ENCODE measurements at places on chromosomes 16 and 17.

DNA sequence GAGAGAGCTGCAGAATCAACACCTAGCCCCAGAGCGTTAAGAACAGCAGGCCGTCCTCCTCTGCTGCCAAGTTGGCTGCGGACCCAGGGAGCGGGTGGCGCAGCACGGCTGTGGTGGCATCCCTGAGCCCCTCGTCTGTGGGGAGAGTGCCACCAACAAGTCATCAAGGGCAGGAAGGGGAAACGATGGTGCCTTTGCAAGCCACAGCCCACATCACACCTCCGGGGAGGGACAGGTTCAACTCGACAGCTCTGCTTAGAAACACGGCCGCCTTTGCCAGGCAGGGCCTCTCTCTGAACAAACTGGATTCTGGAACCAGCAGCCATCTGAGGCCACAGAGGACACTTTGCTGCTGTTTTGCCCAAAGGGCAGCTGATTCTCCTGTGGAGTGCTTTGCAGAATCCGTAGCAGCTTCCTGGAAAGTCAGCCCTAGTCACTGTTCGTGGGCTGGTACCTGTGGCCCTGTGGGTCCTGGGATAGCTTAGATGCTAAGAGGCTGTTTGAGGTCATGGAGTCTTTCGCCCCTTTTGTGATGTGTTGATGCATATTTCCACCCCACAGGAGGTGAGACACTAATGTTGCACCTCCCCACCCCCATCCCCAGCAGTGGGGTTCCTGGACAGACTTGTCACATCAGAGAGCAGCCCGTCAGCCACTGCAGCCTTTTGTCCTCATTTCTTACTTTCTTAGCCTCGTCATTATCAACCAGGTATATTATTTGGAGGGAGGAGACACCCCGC lies 270.6 kb downstream of the CPPED1 start:
- DNase-seq: no peak

GRCh38 chr17:6749519-6749918 lies 6.3 kb upstream of the XAF1 start:
- no peak for DNase-seq

- no peak for DNase-seq
These were observed 4.1 kb downstream of the MRPS7 start for GRCh38 chr17:75265614-75266315.

- DNase-seq: peak; percentile 29
These were observed 592 bp downstream of the ALDOA start for GRCh38 chr16:30065943-30066760.

DNA sequence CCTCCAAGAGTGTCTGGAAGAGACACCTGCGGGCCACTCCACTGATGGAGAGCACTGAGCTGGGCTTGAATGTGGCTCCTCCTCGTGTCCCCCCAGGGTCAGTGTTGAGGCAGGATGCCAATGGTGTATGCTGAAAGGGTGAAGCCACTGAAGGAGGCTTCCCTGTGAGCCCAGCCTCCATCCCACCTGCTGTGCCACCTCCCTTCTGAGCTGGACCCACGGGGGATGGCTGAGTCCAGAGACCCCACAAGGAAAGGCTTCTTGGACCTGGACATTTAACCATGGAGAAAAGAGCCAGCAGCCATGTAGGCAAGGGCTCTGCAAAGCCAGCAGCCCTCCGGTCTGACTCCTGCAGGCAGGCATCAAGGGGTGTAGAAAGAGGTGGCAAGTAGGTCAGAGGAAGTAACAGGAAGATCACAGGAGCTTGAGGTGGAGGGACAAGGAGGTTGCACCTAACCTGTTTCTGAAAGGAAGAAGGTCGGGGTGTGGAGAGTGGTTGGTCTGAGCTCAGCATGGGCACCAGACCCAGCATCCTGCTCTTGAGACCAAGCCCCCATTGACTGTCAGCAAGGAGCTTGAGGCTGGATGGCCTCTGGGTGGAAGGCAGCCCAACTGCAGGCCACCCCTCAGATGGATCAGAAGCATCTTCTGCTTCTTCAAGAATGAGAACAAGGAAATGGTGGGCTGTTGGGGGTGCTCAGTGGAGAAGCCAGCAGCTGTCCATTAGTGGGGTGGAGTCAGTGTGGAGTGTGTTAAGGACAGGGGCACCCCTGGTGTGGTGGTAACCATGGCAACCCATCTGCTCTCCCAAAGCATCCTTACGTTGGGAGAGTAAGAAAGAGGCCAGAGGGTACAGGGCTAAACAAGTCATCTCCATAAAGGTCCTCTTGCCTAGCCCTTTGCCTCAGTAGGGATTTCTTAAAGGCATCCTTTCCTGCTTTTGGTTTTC lies 80.7 kb downstream of the PLD6 start:
- DNase-seq: no peak

DNA sequence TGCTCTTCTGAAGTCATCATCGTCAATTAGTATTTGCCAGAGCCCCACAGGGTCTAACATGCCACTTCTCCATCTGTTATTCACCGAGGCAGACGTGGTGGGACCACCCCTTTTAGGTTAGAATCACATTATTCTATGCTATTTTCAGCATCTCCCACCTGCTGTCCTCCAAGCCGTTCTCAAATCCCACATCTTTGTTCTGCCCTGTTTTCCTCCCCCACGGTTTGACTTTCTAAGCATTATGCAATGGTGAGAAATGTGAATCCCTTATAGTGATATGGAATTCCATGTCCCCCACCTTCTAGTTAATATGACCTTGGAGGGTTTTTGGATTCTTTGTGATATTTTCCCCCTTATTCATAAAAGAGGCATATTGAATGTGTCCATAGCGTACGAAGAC lies 634.1 kb upstream of the RBFOX1 start:
- DNase-seq: no peak

- no peak for DNase-seq
These were observed 22.8 kb downstream of the ITGB3 start for GRCh38 chr17:47276444-47276843.

- DNase-seq: no peak
These were observed 19.7 kb downstream of the NXPH3 start for GRCh38 chr17:49595328-49595727.

GRCh38 chr16:27310576-27311447 lies 3.0 kb upstream of the IL4R start:
- no peak for DNase-seq

GRCh38 chr17:72244956-72245355 lies 124.1 kb downstream of the SOX9 start:
- no peak for DNase-seq

- DNase-seq: peak; percentile 9
These were observed at the start of gene C17orf113 for GRCh38 chr17:42050393-42051012. TSS of gene C17orf113 (minus strand) at chr17:42050601. CDS start at chr17:42043376, 7,225 bp downstream.

DNA sequence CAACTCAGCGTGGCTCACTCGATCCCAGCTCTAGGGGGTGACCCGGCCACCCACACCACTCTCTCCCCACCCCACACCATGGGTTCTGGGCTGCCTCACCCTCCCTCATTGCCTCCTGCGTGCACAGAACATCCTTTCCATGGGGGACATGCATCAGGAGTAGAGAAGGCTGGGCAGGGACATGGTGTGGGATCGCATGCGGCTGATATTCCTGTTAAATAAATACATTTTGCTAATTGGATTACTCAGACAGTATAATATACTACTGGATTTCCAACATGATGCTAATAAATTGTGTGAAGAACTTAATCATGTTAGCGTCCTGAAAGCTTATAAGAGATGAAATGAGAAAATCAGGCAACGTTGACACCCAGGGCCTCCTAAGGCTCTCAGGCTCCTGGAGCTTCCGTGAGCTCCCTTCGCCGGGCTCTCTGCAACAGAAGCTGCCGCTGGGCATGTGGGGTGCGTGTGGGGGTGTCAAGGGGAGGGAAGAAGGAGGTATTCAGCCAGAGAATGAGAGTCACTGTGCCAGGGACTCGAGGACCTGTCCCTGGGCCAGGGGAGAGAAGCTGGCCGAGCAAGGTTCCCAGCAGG lies 173.1 kb upstream of the TNRC6C start:
- DNase-seq: no peak

DNA sequence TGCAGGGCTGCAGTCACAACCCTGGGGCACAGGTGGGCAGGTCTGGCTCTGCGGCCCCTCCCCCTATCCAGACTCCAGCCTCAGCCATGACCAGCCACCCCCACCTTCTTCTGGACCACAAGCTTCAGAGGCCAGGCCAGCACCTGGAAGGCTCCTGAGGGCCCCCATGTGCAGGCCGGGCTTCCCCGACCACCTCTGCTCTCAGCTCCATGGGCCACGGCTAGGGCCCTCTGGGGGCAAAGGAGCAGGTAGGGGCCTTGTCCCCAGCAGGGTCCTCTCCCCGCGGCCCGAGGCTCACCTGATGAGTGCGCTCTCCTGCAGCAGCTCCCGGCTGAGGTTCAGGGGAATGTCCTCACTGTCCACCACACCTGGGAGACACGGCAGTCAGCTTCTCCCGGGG lies 16.9 kb downstream of the DNASE1 start:
- DNase-seq: no peak

DNA sequence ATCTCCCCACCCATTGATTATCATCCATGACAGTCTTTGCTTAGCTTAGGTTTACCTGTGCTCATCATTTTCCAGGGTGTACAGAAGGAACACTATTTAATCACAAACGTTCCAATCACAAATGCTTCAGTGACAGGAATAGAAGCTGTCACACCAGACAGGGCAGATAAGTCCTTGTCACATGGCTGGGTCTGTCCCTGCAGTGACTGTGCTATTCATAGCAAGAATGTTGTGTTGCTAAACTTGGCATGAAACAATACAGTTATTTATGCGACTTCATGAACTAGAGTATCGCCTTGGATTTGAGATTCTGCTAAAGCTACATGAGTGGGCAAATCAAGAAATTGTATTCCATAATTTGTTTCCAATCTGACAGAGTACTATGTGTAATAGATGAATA lies 108.4 kb downstream of the CDH13 start:
- no peak for DNase-seq

DNA sequence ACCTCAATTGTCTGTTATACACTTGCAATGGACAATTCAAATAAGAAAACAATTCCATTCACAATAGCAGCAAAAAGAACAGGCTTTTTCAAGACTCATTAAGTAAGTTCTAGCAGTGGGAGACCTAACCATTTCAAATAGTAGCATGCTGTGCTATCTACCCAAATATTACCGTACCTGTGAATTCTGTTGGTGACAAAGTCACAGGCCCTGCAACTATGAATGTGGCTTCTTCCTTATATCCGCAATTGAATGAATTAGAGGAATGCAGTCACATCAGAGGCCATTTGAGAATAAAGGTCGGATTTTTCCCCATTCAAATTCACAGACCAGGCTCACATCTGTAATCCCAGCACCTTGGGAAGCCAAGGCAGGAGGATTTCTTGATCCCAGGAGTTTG lies 800 bp upstream of the NME4 start:
- no peak for DNase-seq

DNA sequence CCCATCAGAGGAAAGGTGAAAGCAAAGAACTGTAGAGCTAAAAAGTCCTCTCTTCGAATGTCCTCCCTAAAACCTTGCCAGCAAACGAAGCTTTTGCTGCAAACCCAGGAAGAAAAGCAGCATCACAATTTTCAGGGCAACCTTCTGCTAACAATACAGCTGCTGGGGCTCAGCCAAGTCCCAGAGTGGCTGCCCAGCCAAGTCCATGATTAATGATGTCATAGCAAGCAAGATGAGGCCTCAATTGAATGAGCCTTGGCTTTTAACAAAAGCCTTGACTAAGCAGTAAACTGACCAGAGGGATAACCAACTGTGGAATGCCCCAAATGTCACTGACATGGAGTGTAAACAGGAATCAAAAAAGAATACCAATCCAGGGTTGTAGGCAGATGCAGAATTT lies 342.7 kb downstream of the PMP22 start:
- no peak for DNase-seq

DNA sequence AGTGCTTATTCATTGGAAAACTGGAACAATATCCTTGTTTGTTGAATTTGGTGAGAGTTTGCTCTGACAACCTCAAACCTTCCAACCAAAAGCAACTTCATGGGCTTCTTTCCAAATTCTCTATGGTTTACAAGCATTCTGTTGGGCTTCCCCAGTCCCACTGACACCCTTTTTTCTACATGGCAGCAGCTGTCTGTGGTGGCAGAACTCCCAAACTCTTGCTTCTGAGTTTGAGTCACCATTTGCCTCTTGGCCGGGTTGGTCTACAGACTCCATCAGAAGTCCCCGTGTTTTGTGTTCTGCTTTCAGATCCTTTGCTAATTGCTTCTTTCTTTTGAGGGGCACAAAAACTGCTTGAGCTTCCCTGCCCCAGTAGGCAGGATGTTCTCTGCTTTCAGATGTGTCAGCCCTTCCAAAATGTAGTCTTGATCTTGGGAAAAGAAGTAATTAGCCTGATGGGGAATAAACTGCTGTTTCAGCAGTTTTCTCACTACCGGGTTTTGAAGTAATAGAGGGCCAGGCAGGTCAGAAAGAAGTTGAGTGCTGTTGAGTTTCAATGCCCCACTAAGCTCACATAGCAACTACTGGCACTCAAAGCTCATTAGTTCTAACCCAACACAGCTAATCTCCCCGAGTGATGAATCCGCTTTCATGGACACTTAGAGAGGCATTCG lies 80.7 kb downstream of the HS3ST3A1 start:
- no peak for DNase-seq

DNA sequence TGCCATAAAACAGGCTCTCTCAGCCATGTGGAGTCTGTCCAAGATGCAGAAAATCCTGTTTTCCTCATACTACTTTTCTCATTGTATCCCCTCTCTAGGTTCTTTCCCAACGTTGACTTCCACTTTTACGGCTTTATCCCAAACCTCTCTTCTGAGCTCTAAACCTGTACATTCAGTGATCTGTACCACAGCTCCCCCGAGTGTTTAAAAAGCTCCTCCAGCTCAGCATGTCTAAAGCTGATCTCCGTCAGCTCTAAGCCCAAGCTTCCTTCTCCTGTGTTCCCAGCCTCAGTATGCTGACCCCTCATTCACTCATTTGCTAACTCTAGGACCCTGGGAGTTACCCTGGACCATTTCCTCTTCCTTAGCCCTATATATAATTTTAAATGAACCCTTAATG lies 144.6 kb downstream of the DNAH9 start:
- no peak for DNase-seq

DNA sequence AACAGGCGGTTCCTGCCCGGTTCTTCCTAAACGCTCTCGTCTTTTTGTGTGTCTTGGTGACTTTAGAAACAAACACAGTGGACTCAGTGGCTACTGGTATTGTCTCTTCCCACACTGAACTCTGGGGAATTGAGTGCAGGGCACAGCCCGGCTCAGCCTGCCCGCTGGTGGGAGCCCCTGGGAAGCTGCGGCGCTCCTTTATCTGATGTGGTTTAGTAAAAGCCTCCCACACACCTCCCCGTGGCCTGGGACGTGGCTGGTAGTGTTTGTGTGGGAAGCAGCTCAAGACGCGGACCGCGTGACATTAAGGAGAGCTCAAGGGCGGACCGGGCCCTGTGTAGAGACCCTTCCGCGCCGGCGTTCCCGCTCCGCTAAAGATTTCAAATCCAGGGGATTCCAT lies 55.4 kb upstream of the PVALEF start:
- DNase-seq: no peak

- DNase-seq: no peak
These were observed 136.6 kb upstream of the ELAC2 start for GRCh38 chr17:13154398-13154797.

All from stimulated activated CD4-positive, alpha-beta T cell treated with anti-CD3 and anti-CD28 coated beads, Interleukin-4, amount 100 ng/mL, for 48 hours (primary cell).